ENCODE measurements at places on chromosomes 1 and 21.
A peak's percentile ranks its signal among the peaks of the same experiment; 100 is the strongest.

- peak; percentile 44 for DNase-seq
Measured at GRCh38 chr1:6785728-6786505, 663 bp downstream of the CAMTA1 start.

DNA sequence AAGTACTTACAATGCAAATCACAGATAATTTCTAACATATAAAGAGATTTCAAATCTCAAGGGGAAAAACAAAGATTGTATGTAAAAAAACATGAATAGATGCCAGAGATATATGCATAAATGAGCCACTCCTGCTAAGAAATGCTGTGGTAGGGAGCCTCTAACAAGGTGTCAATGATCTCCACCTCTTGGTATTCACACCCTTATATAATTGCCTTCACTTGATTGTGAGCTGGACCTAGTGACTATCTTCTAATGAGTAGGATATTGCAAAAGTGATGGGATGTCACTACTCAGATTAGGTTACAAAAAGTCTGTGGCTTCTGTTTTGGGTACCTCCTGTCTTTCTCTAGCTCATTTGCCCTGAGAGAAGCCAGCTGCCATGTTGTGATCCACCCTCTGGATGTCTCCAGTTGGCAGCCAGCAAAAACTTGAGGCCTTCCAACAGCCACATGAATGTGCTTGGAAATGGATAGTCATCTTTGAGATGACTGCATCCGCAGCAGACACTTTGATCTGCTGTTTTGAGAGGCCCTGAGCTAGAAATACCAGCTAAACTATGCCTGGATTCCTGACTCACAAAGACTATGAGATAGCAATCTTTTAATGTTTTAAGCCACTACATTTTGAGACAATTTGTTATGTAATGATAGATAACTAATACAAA lies 196.1 kb upstream of the FGGY start:
- DNase-seq = peak; percentile 62

GRCh38 chr1:2091611-2092604 lies 41.7 kb downstream of the PRKCZ start:
- DNase-seq = peak; percentile 32

GRCh38 chr1:245419461-245419978 lies 264.7 kb downstream of the KIF26B start:
- DNase-seq = no peak

GRCh38 chr1:197807216-197807615 lies 31.9 kb upstream of the DENND1B start:
- DNase-seq = no peak

DNA sequence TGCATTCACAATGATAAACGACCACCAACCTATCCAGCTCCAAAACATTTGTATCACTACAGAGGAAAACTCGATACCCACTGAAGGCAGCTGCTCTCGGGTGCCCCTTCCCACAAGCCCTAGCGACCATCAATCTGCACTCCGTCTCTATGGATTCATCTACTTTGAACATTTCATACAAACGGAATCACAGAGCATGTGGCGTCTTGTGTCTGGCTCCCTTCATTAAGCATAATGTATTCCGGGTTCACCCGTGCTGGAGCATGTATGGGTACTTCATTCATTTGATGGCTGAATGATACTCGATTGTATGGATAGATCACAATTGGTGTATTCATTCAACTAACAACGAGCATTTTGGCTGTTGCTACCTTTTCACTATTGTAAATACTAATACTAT lies 340.2 kb downstream of the SMYD3 start:
- DNase-seq = no peak

DNA sequence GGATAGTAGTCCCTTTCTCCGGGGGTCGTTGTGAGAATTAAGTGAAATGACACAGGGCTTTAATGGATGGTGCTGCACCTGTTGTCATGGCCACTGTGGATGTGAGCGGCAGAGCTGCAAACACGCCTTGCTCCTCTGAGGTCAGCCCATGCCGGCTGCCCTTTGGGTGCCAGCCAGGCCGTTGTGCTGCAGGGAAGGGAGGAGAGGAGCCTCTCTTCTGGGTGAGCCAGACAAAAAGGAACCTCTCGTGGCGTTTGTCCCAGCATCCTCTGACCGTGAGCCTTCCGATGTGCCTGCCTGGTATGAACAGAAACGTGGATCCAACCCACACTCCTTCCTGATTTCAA lies 383.0 kb upstream of the VAMP3 start:
- no peak for DNase-seq

DNA sequence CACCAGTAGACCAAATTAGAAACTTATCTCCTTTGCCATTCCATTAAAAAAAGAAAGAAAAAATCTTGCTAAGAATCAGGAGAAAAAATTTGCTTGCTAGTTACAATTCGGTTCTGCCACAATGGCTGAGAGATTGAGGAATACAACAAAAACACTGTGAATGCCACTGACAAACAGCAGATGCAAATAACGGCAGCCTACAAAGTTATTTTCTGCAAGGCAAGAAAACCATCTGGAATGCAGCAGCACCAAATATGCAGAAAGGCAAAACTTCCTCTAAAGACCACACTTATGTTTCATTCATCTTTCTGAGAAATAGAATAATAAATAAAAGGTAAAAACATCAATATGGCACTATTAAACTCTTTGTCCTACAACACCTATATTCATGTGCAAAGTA lies 75.7 kb downstream of the ENAH start:
- DNase-seq = no peak

DNA sequence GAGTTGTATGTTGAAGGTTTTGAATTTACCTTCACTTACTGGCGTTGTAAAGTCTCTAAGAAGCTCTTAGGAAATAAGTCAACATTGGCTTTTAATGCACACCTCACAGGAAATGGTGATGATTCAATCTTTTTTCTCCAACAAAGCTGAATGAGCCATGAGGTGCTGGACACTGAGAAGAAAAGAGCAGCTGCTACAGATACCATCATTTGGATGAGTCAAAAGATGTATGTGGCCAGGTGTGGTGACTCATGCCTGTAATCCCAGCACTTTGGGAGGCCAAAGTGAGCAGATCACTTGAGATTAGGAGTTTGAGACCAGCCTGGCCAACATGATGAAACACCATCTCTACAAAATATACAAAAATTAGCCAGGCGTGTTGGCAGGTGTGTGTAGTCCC lies 3.3 kb upstream of the IL23R start:
- DNase-seq = peak; percentile 47

DNA sequence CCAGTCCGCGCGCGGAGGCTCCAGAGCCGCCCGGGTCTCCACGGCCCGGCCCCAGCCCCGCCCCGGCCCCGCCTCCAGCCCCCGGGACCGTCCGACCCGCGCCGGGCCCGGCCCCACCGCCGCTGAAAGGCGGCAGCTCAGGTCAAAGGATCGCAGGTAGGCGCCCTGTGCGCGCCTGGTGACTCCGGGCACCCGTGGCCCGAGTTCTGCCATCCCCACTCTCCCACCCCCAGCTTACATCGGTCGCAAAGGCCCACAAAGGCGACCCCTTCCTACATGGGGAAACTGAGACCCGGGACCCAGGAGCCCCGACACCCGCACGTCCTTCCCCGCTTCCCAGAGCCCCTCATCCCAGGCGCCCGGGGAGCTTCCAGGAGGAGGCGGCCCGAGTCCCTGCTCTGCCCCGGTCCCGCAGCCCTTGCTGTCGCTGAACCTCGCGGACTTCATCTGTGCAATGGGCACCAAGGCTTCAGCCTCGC lies at the start of gene TMEM200B:
TMEM200B (minus strand) TSS at position 17 of the 479 bp plus-strand sequence. CDS start 2,075 bp downstream, outside the sequence.
- peak; percentile 48 for DNase-seq

DNA sequence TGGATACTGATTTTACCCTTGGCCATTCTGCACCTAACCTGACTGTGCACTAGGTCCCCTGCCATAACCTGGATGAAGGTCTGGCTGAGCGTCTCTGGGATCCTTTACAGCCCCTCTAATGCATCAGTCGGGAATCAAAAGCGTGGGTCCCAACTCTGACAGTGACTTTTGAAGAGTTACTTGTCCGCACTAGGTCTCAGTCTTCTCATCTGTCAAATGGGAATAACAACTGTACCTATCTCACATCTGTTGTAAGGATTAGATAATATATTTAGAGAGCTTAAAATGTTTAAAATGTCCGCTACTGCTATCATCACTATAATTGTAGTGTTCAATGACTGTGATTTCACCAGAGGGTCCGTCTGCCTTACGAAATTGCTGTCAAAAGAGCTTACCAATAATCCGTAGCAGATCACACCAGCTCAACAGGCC lies 746 bp downstream of the TADA1 start:
- no peak for DNase-seq

DNA sequence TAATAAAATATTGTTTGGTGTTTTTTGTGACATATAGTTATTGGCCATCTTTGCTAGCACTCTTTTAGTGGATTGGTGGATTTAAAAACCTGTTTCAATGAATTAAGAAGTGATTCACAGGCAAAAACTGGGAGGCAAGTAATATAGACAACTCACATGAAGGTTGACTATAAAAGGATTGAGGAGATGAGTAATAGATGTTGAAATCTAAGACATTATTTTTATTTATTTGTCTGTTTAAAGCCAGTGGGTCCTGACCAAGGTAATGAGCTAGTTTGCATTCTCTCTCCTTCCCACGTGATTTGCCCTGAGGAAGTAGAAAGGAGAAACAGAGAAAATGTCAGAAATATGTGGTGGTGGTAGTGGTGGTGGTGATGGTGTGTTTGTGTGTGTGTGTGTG lies 351.5 kb upstream of the ZP4 start:
- peak; percentile 6 for DNase-seq

DNA sequence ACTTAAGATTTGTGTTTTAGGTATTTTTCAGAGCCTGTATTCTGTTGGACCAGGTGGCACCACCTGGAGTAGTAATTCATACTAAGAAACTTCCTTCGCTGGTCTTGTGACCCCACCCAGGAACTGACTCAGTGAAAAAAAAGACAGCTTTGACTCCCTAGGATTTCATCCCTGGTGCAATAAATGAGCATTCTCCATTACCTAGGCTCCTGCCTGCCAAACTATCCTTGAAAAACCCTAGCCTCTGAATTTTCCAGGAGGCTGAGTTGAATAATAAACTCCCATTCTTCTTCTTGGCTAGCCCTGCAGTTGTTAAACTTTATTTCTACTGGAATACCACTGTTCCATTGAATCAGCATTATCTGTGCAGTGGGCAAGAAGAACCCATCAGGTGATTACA lies 10.6 kb upstream of the RGS18 start:
- DNase-seq = no peak

- DNase-seq = peak; percentile 72
Measured at GRCh38 chr1:48878191-48878940, 101.7 kb upstream of the BEND5 start.

- peak; percentile 72 for DNase-seq
Measured at GRCh38 chr1:201450721-201451291, 18.2 kb downstream of the PHLDA3 start.

GRCh38 chr1:9871707-9872425 lies 38.2 kb downstream of the CTNNBIP1 start:
- DNase-seq = no peak

DNA sequence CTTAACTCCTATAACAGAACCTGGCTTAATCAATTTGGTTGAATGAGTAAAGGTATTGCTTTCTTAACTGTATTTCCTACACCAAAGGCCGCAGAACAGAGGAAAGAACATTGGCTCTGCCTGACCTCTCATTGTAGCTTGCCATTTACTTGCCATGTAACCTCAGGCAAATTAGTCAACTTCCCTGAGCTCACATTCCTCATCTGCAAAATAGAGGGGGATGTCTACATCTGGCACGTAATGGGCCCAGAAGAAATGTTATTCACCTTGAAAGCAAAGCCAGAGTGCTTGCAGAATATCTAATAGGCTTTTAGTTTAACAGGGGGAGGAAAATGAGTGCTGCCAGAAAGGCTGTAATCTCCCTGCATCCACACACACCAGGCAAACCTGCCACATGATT lies 44.3 kb downstream of the LAMC2 start:
- DNase-seq = peak; percentile 85

DNA sequence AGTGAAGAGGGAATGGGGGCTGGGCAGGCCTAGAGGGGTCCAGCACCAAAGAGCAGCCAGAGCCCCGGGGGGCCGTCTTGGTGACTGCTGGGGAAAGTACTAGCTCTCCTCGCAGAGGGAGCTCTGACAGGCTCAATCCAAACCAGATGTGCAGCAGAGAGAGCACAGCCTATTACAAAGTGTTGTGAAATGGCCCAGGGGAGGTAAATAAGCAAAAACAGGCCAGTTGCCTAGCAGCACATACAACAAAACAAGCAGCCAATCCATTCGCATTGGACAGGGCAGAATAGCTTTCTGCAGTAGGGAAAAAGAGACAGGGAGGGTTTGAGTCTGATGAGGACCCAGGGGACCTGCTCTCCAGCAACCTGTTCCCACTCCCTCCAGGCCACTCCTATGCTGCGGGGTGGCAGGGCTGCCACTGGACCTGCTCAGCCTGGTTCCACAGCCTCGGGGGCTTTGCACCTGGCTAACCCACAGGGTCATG lies 239.6 kb upstream of the FGGY start:
- DNase-seq = peak; percentile 87

DNA sequence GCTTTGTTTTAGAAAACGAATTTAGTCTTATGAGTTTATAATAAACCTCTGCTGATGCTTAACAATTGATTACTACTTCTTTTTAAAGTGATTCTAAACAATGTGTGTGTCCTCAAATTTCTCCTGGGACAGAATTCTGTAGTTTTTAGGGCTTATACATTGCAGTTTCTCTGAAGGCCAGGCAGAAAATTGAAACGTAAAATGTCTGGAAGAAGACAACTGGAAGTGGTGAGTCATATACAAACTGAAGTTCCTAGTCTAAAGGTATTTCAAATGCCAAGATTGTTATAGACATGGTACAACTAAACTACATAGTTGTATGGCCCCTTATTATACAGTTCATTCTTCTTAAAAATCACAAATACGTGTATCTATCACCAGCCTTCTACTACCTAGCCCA lies 30.5 kb upstream of the RC3H1 start:
- DNase-seq = no peak

GRCh38 chr1:38578271-38578951 lies 281.2 kb downstream of the RRAGC start:
- DNase-seq = no peak

DNA sequence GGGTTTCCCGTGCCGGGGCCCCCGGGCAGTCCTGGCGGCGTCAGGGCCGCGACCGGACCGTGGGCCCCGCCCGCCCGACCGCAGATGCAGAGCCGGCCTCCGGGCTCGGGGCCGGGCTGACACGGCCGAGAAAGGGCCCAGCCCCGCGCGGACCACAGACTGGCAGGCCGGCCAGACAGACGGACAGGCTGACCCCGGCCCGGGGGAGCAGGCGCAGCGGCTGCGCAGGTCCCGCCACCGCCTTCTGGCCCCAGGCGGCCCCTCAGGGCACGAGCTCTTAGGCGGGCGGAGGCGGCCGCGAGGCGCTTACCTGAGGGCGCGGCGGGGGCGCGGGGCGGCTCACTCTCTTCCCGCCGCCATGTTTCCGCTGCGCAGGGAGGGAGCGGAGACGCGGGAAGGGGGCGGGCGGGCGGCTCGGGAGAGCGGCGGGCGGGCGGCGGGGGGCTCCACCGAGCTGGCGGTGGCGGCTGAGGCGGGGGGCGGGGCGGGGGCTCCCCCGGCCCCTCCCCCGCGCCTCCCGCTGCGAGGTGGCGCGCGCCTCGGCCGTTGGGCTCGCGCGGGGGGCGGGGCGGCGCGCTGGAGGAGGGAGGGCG lies at the start of gene SCMH1:
SCMH1 (minus strand) TSS at position 558 of the 593 bp plus-strand sequence. CDS start 56,173 bp downstream, outside the sequence.
- peak; percentile 54 for DNase-seq

DNA sequence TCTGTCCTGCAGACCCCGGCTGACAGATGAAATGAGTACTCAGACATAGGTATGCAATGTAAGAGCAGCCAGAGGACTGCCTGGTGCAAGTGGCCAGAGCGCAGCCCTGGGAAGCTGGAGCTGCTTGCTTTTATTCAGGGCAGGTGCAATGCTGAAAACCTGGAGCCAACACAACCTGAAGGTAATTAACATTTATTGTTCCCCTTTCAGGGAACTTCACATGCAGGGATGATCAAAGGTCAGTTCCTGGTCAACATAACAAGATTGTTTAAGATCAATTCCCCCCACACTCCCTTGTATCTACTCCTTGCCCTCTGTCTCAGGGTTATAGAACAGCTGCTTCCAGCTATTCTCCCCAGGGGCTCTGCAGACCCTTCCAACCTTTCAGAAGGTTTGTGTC lies 48.7 kb upstream of the PRELP start:
- DNase-seq = no peak
